ENCODE measurements at places on chromosomes 16 and 17.

DNA sequence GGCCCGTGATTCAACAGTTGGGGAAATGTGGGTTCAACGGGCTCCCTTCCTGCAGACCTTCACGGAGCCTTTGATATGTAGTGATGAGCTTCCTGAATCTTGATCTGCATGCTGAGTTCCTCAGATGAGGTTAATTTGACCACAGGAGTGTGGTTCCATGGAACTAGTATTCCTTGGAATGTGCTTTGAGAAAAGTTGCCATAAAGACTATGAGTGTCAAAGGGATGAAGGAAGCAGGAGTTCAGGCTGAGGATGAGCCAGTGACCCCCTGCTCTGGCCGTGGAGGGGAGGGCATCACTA, 229.2 kb downstream of the MSI2 start:
- DNase-seq = no peak

DNA sequence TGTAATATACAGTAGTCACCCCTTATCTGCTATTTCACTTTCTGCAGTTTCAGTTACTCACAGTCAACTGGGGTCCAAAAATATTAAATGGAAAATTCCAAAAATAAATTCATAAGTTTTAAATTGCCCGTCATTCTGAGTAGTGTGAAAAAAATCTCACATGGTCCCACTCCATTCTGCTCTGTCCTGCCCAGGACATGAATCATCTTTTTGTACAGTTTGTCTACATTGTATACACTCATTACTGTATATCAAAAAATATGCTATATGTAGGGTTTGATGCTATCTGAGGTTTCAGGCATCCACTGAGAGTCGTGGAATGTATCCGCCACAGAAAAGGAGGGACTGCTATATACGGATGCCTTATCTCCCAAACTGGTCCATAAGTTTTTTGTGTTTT, 16.0 kb upstream of the APPBP2 start:
- DNase-seq = no peak

DNA sequence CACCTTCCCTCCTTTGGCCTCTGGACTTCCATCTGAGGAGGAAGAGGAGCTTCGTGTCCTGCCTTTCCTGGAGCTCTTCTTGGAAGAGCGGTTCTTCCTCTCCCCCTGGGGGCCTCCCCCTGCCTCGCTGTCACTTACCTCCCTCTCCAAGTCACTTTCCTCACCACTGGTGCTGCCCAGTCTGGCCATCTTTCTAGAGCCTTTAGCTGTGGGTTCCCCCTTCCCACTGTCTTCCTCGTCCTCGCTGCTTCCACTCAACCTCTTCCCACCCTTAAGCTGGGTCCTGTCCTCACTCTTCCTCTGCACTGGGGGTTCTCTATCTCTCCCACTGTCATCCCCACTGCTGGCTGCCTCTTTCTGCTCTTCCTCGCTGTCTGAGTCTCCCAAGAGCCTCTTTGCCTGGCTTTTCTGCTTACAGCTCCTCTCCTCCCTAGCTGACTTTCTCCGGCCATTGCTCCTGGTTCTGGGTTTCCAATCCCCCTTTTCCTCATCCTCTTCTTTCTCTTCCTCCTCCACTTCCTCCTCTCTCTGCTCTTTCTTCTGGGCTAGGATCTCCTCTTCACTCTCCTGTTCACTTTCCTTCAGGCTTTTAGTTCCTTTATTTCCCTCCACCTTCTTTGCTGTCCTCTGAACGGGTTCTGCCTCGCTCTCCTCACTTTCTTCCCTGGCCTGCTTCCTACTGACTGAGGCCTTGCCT, 1.4 kb downstream of the HIRIP3 start:
- DNase-seq = no peak

DNA sequence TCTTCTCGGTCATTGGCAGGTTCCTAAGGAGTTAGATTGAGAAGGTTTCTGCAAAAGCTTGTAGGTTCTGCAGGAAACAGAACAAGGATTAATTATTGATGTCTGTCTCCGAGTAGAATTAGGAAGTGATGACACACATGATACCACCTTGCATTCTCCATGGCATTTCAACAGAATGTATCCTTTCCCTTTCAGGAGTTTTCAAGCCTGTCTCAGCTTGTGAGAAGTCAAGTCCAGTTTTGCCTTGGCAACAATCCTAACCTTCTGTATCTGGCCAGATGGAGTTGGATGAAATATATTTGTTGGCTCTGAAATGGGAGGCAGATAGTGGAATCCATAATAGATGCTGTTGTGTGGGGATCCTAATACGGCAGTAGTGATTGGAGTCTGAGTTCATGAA, 235.5 kb downstream of the SHISA9 start:
- DNase-seq = no peak

- DNase-seq = peak; percentile 71
Observed at GRCh38 chr17:58507123-58507634, 7.3 kb downstream of the MTMR4 start.

DNA sequence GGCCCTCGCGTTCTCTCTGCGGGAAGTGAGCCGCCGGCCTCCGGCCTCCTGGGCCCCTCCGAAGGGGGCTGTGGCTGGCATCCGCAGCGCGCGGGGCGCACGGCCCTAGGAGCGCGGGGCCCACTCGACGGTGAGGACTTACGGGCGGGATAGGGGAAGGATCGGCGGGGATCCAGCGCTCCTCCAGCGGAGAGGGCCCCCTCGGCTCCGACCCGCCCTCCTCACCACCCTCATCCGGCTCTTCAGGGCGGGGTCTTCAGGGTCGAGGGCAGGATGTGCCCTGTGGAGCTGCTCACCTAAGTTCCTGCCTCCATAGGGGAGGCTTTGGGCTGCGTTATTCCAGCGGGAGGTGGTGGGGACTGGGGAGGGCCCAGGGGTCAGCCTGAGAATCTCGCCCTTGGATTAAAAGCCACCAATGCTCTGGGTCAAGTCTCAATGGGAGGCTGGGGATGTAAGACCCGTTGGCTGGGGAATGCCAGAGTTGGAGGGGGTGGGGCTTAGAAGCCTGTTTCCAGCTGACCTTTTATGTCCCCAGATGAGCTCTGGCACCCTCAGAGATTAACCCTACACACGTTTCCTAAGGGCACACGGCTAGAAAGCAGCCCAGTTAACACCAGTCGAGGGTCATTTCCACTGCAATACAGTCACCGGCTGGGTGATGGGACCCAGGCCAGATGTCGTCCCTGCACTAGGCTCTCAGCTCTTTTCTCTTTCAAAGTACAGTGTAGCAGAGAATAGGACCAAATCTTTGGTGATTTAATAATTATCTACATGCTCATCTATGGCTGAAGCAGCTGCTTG, 13.4 kb downstream of the TBX2 start:
- DNase-seq = no peak

DNA sequence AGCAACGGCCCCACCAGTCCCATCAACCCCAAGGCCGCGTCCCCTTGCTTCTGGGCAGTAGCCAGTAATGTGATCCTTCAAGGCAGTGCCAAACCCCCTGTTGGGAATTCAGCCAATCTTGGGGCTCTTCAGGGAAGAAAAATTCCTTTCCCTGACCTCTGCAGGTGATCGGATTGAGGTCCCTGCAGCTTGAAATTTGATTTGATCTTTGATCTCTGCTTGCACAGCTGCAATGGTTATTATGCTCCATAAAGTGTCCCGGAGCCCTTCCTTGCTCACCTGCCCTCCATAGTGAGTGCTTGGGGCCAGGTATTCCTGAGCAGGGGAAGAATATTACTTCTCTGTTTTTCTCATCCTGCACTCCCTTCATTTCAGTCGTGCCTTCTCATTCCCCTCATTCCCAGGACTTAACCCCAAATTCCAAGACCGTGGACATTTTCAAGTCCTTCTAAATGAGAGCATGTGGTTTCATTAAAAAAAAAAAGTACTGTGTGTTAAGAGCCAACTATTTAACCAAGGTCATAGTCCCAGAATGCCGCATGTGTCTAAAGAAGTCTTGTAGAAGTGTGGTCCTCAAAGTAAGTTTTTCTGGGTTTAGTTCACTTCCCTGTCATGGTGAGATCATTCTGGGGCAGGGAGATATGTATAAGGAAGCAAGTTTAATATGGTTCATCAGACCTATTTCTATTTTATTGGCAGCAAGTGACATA, 56.3 kb downstream of the SOX9 start:
- no peak for DNase-seq

GRCh38 chr17:47615766-47616424, 33.8 kb upstream of the KPNB1 start:
- peak; percentile 68 for DNase-seq

GRCh38 chr17:29141514-29141876, 38.7 kb downstream of the MYO18A start:
- DNase-seq = no peak

- no peak for DNase-seq
Observed at GRCh38 chr17:15492791-15493692, 25.6 kb upstream of the CDRT4 start.

DNA sequence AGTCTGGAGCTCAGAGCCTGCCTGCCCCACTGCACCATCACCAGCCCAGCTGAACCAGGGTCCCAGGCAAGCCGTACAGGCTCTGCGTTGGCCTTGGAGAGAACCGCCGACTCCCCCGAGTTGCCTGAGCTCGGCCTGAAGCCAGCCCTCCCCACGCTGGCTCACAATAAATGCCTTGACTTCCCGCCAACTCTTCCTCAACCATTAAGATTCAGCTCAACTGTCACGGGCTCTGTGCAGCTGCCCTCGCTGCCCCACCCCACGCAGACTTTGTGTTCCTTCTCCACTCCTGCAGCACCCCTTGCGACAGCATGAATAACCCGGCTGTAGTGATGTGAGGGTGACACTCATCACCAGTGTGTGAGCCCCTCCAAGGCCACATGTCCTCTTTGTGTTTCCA, 4.8 kb upstream of the QPRT start:
- DNase-seq = peak; percentile 67

DNA sequence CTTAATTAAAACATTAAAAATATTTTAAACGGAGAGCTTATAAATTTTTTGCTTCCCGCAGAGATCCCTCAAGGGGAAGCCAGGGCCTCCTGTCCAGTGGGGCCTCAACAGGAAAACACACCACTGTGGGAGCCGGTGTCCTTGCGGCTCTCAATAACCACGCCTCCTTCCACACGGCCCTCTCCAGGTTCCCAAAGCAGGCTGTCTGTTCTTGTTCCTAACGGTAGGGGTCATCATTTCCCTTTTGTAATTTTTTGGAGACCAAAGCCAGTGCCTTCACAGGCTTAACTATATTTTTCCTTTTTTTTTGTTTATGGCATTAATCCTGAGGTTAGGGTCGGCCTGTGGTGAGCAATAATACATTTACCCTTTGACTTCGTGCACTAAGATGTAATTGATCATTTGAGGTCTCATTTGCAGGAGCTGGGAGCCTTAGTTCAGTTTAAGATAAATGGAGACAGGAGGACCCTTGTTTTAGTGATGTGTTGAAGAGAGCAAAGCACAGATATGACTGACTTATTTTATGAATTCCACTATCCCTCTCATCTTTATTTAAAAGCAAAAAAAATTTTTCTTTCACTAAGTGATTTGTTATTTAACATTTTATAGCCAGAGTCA, 77.5 kb upstream of the N4BP1 start:
- DNase-seq = peak; percentile 69

DNA sequence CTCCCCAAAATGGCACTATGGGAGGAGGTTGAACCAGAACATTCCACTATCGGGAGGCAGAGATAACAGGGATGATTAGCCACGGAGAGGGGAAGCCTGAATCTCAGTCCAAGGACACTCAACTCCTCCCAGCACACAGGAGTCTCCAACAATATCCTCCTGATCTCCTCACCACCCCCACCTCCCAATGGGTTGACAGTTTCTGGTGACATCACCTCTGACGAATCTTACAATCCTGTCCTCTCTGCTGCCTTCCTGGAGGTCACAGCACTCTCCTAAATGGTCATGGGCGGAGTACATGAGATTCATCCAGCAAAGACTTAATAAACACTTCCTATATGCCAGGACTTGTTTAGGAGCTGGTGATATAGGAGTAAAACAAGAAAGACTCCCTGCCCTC, 80.9 kb downstream of the SLC6A2 start:
- no peak for DNase-seq

- no peak for DNase-seq
Observed at GRCh38 chr16:51888016-51888415, 658.9 kb downstream of the TOX3 start.

GRCh38 chr17:78947235-78948149, 22.3 kb upstream of the TIMP2 start:
- no peak for DNase-seq

- no peak for DNase-seq
Observed at GRCh38 chr17:5555254-5555653, 29.1 kb downstream of the NLRP1 start.

Data from suppressor macrophage treated with lipopolysaccharide for 4 hours (primary cell).